Adipocyte (in vitro differentiated cells): ENCODE measurements at places on chromosomes 7 and 10.

DNA sequence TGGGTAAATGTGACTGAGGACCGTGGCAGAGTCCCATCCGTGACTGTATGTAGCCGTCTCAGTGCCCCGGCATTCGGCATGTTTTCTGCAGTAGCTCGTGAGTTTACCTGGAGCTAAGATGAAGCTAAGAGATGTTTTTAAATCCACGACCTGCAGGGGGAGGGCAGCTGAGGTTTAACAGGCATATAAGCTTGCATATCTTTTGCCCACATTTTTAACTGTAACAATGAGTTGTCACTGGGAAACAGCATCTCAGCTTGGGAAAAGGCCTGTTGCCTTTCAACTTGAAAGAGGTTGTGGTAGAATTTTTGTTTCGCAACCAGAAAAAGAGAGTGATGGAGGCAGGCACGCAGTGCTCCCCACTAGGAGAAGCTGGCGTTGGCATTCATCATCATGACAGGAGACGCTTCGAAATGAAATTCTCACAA, 77.7 kb downstream of the CELF2 start:
- DNase-seq = no peak

DNA sequence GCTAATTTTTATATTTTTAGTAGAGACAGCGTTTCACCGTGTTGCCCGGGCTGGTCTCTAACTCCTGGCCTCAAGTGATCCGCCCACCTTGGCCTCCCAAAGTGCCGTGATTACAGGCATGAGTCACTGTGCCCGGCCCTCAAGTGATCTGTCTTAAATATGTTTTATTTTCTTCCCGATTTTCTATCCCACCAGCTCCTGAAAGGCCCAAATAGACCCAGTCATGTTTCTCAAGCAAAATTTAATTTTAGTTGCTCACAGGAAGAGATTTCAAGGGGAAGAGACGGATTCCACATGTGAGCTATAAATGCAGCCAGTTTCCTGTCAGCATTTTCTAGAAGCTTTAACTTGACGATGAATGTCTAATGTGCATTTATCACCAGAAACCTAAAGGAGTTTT, 12.0 kb downstream of the DENND10 start:
- DNase-seq = no peak

DNA sequence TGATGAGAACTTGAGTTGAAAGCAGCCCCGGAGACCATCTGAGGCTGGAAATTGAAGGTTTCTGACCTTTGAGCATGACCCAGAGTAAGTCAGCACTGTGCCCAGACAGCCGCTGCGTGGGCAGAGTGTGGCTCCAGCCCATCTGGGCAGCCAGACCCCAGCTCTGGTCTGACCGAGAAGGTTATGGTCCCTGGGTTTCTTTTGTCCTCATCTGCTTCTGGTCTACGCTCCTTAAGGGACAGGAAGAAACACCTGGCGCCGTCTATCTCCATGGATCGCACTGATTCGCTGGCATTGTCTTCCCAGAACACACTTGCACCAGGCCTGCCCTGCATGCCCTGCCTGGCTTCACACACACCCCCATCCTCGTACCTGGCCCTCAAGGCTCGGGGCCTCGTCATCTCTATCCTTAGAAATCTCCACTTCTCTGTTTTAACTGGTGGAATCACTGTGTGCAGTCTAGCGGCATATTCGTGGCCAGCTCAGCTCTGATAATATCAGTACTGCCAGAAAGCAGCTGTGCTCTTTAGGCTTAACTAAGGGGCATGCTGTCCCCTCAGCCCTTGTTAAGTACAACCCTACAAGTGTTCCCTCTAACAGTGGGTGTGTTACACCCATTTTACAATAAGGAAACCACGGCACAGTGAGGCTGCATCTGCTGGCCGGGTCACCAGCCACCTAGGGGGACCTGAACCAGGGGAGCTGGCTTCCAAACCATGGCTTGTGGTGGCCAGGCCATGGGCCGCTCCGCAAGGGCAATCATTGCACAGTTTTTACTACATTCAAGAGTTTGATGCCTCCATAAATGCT, 127.7 kb downstream of the ADCY1 start:
- no peak for DNase-seq

- peak; percentile 46 for DNase-seq
Observed at GRCh38 chr7:107659666-107660065, 962 bp upstream of the SLC26A4 start.

GRCh38 chr7:129169686-129170440, 18.6 kb upstream of the SMO start:
- DNase-seq = no peak

- DNase-seq = peak; percentile 20
Observed at GRCh38 chr7:142012825-142013511, 17.3 kb downstream of the MGAM start.

- DNase-seq = no peak
Observed at GRCh38 chr10:107415446-107415845, 250.9 kb upstream of the SORCS1 start.

- no peak for DNase-seq
Observed at GRCh38 chr10:89639326-89639725, 5.7 kb downstream of the PANK1 start.
